EL (cell line): ENCODE measurements at places on chromosomes 5 and 9.

GRCh38 chr9:20683351-20684034 is 566 bp upstream of the FOCAD start:
- peak; percentile 75 for DNase-seq

- DNase-seq = peak; percentile 90
These were observed 71.8 kb upstream of the NFIL3 start for GRCh38 chr9:91495450-91495849.

DNA sequence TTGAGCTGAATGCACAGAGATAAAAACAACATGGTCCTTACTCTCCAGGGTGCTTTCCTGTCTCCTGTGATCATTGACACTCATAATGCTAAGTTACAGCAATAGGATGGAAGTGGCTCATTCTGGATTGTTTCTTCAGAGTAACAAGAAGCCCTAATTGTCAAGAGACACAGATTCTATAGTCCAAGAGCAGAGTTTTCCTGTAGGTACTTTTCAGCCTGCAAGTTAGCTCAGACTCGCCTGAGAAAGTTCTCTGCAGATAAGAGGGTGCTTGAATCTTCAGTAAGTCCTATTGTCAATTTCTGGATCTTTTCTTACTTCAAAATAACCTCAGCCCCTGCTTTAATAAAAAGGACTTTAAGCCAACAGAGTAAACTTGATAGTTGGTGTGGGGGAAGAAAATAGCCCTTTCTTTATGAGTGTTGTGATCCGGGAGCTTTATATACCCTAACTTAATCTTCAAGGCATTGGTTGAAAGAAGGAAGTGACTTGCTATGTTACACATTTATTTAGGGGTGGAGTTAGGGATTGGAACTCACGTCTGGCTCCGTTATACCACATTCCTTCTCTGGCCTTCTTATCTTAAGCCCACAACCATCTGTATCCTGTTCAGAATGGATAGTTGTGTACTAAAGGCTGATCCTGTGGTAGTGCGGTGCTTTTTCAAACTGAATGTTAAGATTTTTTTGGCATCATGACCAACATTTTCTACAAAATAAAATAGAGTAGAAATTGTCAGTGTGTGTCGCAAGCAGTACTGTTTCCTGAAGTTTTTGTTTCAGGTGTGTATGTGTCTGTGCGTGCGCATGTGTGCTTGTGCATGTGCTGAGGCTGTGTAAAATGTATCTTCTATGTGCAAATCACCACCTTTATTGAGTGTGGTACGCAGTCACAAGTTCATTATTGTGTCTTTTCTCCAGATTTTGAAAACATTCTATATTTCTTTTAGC is 173.9 kb downstream of the WDR70 start:
- peak; percentile 57 for DNase-seq

DNA sequence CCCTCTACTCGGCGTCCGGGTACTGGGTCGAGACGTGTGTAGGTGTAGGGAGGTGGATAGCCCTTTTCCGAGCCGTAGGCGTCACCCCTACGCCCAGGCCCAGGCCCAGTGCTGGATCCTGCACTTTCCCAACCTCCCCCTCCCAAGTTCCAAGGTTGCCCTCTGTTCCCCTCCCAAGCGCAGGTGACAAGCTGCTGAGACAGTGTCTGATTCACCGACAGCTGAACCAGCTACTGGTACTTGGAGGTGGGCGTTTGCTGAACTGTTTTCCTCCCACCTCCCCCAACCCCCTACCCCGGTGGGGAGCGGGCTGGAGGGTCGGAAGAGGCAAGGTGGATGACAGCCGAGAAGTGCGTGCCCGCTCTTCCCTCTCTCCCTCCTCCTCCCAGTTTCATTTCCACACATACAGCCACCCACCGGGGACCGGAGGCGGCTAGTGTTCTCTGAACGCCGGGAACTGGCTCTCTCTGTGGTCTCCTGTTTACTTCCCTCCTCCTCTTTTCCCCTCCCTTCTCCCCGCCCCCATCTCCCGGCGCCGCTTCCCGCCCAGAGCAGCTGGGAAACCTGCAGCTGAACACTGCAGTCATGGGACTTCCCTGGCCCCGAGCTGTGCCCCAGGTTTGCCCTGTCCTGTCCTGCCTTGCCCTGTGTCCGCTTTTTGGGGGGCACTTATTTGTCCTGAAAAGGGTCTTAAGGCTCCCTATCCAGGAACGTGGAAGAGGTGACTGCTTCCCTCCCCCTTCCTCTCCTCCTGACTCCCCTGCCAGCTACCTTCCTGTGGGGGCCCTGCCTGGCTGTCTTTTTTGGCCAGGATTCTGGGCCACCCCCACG is 6.2 kb upstream of the KLF9 start:
- peak; percentile 90 for DNase-seq

- DNase-seq = no peak
These were observed 58.4 kb downstream of the APC start for GRCh38 chr5:112795944-112796678.

DNA sequence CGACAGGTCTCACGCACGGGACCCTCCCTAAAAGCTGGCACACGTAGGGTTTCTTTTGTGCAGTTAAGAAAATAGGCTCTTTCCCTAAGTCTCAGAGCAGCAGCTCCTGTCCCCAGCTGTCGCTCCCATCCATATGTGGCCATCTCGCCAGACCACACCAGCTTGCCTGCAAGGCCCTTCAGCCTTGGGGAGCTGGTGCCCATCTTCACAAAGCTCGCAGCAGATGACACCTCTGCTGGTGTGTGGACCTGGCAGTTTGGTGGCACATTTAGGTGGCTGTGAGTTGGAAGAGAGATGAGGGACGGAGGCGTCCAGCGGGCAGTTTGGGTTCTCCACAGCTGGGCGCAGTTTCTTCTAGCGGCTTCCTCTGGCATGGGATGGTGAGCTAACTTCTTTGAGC is 239.0 kb downstream of the FANCC start:
- no peak for DNase-seq

- DNase-seq = no peak
These were observed 5.6 kb upstream of the GZMA start for GRCh38 chr5:55096861-55097260.

GRCh38 chr5:141637767-141638419 is 1.1 kb downstream of the RELL2 start:
- DNase-seq = peak; percentile 67
